ENCODE measurements at places on chromosomes 1 and 21.

GRCh38 chr1:156754219-156754618, 2.7 kb upstream of the HDGF start:
- DNase-seq, result no peak

GRCh38 chr1:152111515-152111968, 3.7 kb downstream of the TCHH start:
- DNase-seq, result peak; percentile 53

GRCh38 chr1:9311479-9311878, 18.8 kb downstream of the SPSB1 start:
- DNase-seq, result no peak

- DNase-seq, result no peak
Observed at GRCh38 chr1:199264911-199265310, 626.1 kb downstream of the PTPRC start.

DNA sequence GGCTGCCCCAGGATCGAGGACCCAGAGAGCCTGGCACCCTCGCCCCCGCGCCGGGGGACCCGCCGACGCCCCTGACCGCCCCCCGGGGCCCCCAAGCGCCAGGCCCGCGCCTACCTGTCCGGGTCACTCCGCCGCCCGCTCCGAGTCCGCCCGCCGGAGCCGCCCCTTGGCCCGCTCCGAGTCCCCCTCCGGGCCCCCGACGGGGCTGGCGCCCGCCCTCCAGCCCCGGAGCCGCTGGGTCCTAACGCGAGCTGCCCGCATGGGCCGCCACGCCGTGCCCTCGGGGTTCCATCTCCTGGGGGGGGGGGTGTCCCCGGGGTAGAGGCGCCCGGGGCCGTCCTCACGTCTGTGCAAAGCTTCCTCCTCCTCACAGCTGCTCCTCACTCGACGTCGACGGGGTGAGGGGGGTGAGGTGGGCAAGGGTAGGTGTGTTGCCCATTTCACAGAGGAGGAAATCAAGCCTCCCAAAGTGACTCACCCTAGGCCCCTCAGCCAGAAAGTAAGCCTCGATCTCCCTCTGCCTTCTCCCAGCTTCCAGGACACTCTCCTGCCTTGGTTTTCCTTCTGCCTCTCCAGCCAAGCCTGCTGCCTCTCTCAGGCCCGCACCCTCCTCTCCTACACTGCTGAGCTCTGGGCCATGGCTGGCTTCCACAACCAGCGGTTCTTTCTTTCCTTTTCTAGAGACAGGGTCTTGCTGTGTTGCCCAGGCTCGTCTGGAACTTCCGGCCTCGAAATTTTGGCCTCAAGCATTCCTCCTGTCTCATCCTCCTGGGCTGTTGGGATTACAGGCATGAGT, at the start of gene MFAP2:
Gene MFAP2, minus strand, starts transcription at position 148 of the 796 bp plus-strand sequence. CDS start 2,347 bp downstream, outside the sequence.
- peak; percentile 35 for DNase-seq

- DNase-seq, result no peak
Observed at GRCh38 chr21:42409366-42409765, 5.7 kb downstream of the UBASH3A start.

GRCh38 chr1:4132352-4133296, 232.6 kb upstream of the C1orf174 start:
- no peak for DNase-seq

DNA sequence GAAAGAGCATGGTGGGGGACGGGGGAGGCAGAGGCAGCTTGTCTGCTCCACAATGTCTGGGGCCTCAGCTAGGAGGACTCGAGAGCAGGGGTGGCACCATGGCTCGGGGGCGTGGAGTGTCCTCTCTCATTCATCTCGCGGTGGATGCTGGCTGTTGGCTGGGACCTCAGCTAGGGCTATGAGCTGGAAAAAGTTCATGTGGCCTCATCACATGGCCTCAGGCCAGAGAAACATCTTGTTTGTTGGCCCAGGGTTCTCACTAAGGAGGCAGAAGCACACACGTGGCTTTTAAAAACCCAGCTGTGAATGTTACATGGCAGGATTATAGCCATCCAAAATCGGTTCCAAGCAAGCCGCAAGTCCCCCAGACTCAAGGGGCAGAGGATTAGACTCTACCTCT, 6.2 kb upstream of the CENPS start:
- no peak for DNase-seq

DNA sequence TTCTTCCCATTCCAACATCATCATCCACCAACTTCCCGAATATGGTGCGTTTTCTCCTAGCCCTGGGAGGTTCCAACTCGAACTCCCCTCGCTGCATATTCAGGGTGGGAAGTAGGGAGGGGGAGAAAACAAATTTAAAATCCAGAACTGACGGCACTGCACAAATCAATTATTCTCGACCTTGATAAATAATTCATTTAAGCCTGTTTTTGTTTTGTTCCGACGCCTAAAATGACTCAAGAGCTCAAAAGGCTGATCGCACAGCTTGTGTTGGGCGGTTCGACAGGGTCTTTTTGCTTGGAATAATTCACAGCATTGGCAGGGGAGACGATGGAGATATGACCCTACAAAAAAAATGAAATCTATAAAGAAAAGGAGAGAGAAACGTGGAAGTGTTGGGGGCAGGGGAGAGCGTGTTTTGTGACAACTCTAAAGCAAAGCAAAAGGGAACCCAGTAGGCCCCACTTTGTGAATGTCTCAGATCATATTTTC, 3.1 kb upstream of the BARHL2 start:
- DNase-seq, result no peak

DNA sequence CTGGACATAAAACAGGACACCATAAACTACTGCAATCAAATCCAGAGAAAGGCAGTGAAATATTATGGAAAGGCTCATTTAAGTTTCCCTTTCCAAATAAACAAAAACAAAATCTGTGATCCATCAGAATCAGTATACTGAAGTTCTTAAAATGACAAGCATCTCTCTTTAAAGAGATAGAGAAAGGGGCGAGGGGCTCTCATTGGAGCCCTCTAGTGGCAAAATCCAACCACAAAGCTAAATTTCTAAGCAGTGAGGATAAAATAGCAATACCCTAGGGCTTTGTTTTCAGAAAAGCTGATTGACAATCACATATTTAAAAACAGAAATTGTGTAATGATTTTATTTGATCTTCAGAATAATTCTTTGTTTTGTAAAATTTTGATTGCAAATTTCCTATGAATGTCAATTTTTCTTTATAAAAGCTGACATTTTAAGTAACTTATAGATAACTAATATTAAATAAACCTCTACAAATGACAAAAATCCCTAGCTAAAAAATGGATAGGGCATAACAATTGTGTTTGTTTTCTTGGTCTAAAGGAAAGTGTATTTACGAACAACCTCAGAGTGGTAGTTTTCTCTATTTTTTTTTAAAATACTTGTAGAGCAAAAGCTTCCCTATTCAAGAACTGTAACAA, 138.2 kb downstream of the COL24A1 start:
- peak; percentile 39 for DNase-seq

DNA sequence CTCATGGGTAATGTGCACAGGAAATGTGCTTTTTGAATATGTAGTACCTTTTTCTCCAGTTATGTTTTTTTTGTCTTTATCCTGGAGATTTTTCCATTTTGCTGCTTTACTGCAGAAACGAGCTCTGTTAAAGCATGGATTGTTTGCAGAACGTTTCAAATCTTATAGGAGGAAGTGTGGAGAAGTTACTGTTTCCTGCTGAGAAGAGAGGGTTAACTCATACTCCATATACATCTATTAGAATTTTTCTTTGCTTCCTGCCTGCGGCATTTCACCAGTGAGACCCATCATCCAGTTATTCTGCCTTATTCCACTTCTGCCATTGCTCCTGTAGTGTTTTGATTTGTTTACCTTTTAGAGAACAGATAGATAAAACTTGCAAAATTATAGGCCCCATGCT, 2.0 kb downstream of the RPRD2 start:
- DNase-seq, result peak; percentile 33

DNA sequence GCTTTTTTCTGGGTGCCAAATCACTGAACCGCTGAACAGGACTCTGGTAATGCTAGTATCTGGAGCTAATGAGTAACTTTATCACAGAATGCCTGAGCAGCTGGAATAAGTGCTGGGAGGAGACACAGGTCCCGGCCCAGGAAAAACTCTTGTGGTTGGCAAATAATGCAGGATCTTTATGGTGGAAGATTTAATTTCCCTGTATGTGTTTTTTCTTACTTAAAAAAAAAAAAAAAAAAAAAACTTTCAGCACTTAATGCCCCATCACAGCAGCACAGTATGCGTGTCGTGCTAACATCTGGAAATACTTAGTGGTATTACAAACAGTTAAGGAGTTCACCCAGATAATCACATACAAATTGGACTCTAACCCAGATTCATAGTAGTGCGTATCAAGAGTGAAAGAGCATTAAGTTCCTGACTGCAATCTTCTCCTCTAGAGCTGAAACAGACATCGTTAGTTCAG, 220.7 kb downstream of the TOMM20 start:
- DNase-seq, result no peak

Data from RPMI8226 (cell line).